ENCODE measurements at places on chromosomes 11 and 22.

GRCh38 chr11:2691991-2692875 is 7.6 kb downstream of the KCNQ1OT1 start:
- DNase-seq = no peak

GRCh38 chr11:66875378-66875777 is 18.5 kb downstream of the LRFN4 start:
- no peak for DNase-seq

- peak; percentile 65 for DNase-seq
Measured at GRCh38 chr11:100863080-100863581, 176.0 kb downstream of the ARHGAP42 start.

- DNase-seq = peak; percentile 54
Measured at GRCh38 chr22:24969560-24970301, 17.2 kb downstream of the KIAA1671 start.

- peak; percentile 80 for DNase-seq
Measured at GRCh38 chr22:24894220-24894975, 52.1 kb downstream of the LHFPL7 start.

DNA sequence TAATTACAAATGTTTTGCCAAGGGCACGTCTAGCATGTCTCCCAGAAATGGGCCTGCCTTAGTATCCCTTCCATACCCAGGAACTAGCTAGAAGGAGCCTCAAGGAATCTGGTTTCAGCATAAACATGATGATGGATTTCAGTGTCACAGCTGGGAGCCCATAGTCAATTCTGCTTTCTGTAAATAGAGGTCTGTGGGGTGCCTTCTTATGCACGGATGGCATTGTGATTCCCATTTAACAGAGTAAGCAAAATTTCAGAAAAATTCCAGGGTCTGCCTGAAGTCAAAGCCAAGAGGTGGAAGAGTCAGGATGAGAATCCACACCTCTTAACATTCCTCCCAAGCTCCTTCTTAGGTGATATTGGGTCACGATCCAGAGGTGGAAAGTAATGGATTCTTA is 12.1 kb downstream of the DUSP18 start:
- no peak for DNase-seq

DNA sequence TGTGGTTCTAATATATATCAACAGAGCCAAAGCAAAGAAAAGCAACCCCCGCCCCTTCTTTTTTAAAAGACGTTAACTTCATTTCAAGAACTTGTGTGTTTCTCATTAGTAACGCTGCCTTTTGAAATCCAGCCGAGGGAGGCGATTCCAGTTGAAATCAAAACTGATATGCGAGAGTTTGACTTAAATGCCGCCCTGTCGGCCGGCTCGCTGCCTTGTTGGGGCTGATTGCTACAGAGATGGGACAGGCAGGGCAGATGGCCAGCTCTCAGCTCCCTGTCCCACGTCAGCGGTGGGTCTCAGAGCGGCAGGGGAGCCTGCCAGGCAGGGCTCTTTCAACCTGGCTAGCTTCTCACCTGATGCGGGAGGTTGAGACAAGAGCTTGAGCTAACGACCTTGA is 51.9 kb upstream of the ALX4 start:
- no peak for DNase-seq

GRCh38 chr11:15453211-15453765 is 338.6 kb downstream of the INSC start:
- DNase-seq = peak; percentile 20

DNA sequence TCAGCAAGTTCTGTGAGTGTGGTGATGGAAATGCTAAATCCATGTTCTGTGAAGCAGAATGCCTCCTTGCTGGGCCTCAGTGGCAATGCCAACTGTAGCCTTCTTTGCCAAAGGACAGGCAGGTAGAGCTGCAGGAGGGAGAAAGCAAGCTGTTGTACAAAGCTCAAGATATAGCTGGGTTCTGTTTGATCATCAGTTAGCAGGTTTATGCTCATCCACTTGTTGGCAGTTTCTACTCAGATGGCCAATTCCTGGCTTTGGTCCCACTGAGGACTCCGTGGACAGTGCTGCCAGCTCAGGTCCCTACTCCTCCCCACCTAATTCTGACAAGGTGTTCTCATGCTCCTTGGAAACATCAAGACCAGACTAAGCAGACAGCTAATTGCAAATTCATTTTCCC is 65.1 kb downstream of the PRSS23 start:
- DNase-seq = no peak

DNA sequence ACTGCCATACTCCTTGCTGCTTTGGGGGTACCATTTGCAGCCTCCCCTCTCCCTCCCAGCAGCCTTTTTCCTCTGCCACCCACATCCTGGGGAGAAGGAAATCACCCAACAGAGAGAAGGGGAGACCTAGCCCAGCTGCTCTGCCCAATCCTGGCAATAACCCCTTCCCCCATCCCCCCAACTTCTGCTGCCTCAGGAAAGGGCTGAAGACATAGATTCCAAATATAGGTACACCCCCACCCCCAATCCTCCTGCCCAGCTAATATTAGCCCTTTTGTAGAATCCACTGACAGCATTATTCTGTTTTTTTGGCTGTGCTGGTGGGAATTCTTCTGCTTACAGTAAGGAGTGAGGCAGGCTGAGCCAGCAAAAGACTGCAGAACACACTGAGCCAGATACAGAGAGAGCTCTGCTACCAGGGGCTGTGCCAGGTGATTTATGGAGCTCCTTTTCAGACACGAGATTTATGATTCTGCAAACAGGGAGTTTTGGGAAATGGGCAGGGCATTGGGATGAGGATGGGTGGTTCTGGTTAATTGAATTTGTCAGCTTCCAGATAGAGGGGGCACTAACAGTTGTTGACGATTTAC is 164.0 kb downstream of the TENM4 start:
- DNase-seq = no peak

DNA sequence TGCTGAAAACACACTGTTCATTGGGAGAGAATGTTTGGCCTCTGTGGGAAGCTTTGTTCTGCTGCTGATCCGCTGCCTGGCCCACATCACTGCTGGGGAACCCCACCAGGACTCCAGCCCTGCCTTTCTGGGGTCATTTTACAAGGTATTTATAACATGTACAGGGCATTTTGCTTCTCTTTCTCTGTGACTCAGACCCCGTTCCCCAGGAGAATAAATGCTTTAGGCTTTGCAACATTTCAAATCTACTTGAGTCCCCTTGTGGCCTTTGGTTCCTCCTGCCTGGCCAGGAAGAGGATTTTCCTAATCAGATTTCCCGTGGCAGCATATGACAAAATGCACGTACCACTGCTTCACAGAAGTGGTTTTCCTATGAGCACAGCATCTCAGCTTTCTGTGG is 43.0 kb downstream of the BTG4 start:
- DNase-seq = no peak

- DNase-seq = no peak
Measured at GRCh38 chr22:41775338-41775737, 25.1 kb upstream of the CCDC134 start.

GRCh38 chr11:83726316-83726715 is 440.1 kb upstream of the CCDC90B start:
- no peak for DNase-seq

DNA sequence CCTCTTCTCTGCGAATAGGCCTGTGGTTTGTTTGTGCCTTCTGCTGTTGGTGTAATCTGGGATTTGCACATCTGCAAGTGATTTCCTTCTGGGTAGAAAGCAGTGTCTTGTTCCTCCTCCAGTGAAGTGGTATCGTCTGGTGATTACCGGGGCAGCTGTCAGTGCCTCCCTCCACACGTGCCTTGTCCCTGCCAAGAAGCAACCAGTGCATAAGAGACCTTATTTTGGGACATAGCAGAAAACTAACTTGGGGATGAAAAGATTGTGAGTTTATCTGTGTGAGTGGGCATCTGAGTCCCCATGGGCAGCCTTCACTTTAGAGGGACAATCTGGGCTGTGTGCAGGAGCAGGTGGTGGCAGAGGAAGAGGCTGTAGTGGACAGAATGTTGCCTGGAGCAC is 71.5 kb upstream of the SORL1-AS1 start:
- DNase-seq = peak; percentile 33

DNA sequence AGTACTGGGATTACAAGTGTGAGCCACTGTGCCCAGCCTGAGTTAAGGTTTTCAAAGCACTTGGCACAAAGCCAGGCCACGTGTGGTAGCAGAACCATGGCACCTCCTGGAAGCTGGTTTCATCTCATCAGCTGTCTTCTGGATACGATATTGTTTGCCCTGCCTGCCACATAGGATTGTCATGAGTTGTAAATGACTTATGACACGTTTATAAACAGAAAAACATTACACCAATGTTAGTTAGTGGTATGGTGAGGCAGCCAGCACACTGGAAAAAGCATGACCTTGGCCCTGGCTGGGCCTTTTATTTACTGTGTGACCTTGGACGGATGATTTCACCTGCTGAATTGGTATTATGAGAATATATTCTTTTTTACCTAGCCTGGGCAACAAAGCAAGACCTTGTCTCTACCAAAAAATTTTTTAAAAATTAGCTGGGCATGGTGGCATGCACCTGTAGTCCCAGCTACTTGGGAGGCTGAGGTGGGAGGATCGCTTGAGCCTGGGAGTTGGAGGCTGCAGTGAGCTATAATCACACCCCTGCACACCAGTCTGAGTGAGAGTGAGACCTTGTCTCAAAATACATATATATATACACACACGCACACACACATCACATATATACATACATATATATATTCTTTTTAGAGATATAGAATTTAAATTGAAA is 24.0 kb upstream of the MYH9 start:
- DNase-seq = no peak

GRCh38 chr22:47175151-47176025 is 412.9 kb downstream of the TBC1D22A start:
- DNase-seq = peak; percentile 79

DNA sequence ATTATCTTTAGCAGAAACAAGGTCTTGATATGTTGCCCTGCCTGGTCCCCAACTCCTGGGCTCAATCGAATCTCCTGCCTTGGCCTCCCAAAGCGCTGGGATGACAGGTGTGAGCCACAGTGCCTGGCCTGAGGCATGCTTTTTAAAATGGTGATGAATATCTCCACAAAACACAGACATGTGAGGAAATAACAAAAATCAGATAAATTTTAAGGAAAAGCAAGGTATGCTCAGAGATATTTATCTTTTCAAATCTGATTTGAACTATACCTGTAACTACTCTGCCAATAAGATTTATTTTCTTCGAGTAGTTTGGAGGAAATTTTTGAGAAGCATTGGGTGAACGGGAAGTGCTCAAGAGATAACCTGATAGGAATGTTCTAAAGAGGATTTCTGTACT is 35.9 kb upstream of the MMP20 start:
- DNase-seq = no peak

GRCh38 chr11:45984192-45984591 is 61.7 kb downstream of the LARGE2 start:
- no peak for DNase-seq

DNA sequence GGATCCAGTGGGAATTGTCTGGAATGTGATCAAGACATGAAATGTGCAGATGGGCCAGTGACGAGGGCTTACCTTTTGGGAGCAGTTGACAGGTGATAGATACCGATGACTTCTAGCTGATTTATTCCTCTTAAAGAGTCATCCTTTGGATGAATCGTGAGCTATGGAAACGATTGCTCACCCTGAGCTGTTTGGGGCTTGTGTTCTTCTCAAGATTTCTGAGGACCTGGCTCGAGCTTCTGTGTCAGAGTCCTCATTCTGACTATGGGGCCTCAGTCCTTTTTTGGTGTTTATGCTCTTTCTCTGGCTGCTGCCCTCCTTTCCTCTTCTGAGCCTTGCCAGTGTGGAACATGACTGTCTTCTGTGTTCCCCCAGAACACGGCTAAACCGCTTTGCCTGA is 11.9 kb upstream of the AMPD3 start:
- DNase-seq = no peak

DNA sequence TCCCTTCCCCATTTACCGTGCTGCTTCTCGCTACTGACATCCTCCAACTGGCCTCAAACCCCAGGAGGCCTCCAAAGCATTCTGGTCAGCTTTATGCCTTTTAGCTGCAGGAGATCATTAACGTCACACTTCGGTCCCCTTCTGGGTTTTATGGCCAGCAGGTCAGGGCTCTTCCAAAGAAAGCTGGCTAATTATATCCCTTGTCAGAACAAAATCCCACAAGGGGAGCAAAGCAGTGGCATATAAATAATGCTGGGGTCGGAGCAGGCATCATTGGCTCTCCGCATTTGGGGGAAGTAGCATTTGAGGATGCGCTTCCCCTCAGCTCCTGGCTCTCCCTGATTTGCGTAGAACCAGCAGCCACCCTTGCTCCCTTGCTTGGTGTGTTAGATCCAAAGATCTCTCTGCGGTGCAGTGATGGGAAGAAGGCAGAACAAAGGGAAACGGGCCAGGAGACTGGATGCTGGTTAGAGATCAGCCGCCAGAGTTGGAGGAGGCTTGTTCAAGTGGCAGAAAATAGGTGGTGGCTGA is 117.4 kb downstream of the DBX1 start:
- DNase-seq = no peak

DNA sequence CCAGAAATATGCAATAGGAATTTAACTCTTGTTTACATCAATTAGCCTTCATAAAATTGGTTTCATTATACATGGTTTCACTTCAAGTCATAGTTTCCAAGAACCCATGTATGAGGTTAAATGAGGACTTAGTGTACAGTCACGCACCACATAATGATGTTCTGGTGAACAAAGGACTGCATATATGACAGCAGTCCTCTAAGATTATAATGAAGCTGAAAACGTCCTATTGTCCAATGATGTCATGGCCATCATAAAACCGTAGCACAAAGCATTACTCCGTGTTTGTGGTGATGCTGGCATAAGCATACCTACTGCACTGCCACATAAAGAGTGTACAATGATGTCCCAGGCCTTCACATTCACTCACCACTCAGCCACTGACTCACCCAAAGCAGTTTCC is 31.1 kb downstream of the SMCO4 start:
- DNase-seq = no peak

DNA sequence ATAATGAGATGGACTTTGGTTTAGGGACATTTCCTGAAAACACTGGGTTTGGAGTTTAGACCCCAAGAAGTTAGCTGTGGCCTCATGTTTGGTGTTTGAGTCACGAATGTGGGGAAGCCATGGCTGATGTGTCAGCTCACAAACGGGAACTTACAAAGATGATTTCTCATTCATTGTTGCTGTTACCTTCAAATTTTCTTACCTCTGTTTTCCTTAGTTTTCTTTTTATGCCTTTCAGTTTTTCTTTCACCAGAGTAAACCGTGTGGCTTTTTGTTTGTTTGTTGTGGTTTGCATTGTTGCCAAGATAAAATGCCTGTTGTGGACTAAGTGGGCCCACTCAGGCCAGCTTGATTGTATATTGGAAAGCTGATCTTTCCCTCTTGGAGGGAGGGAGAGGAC is 89.1 kb downstream of the SWAP70 start:
- no peak for DNase-seq

- no peak for DNase-seq
Measured at GRCh38 chr11:107857550-107858216, 904 bp downstream of the SLC35F2 start.

GRCh38 chr11:134543645-134544044 is 131.6 kb upstream of the B3GAT1 start:
- DNase-seq = no peak

- DNase-seq = no peak
Measured at GRCh38 chr22:25176175-25176574, 23.5 kb upstream of the CRYBB3 start.

GRCh38 chr22:41488076-41488475 is 19.2 kb downstream of the ACO2 start:
- DNase-seq = no peak

GRCh38 chr11:24082860-24083259 is 414.0 kb upstream of the LUZP2 start:
- DNase-seq = no peak

GRCh38 chr11:122045181-122045586 is 70.8 kb downstream of the BLID start:
- no peak for DNase-seq

All from femur (tissue), 1 donor.